ENCODE measurements at places on chromosomes 6 and 20.

DNA sequence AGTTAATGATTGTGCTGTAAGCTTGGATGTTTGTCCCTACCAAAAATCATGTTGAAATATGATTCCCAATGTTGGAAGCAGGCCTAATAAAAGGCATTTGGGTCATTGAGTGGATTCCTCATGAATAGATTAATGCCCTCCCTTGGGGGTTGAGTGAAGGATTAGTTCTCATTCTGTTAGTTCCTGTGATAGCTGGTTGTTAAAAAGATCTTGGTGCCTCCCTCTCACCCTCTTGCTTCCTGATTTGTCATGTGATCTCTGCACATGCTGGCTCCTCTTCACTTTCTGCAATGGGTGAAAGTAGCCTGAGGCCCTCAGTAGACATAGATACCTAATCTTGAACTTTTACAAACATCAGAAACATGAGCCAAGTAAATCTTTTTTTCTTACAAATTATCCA, 115.6 kb upstream of the HCRTR2 start:
- no peak for DNase-seq

DNA sequence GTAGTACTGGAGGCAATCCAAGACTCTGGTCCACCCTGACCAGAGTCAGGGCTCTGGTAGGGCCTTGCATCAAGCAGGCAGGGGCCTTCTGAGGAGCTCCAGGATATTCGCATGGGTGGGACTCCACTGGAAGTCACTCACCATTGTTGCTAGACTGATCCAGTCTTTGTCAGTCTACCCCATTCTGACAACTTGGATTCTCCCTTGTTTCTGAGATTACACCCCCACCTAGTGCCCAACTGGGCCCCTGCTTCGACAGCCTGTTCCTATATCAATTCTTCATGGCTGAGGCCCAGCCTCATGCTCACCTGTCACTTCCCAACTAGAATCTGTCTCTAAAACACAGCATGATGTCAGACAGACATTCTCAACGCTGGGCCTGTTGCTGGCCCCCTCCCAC, 5.2 kb downstream of the SLC35D3 start:
- DNase-seq = no peak

- no peak for DNase-seq
Measured at GRCh38 chr6:71621918-71622519, 264.3 kb upstream of the RIMS1 start.

GRCh38 chr6:1767481-1768246, 157.9 kb downstream of the FOXC1 start:
- no peak for DNase-seq

DNA sequence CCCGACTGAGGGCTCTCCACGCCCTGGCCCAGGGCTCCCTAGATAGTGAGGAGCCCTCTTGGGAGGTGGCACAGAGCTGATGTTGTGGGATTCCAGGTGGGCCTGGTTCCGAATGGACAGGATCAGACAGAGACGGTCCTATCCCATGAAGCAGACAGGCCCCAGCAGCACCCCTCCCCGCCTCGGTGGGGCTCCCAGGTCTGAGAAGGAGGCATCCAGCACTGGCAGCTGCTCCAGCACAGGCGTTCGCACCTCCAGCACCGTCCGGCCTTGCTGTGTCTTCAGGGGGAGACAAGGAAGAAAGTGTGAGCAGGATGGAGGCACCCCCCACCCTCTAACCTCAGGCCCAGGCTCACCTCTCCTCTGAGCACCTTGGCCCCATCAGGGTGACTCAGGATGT, 28.7 kb downstream of the COL11A2 start:
- DNase-seq = no peak

DNA sequence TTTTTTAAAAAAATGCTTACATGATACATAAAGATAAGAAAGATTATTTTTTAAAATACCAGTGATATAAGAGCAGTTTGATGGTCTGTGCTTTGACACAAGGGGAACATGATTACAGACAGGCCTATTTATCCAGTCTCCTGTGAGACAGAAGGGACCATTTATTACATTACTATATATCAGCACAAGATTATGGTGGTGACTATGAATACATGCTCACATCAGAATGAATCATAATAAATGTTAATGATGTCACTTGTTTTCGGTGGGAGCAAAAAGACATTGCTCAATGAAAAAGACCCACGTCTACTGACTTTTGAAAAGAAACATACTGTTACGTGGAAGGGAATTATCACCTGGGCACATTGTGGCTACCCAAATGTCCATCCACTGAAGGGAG, 455.1 kb downstream of the CDC5L start:
- DNase-seq = no peak

DNA sequence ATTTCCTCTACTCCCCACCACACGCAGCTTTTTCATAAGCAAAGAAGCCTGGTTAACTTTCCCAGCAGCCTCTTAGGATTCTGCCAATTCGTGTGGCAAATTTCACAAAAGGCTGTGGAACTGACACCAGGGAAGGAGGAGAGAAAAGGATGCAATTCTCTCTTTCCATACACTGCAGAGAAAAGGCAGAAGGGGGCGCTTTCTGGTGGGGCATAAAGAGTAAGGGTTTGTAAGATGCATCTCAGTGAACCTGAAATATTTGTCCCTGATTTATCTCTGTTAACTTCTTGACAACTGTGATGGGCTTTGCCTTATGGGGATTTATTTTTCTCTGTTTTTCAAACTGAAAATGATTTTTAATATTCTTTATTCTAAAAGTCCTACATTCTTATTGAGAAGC, 45.5 kb upstream of the GLP1R start:
- no peak for DNase-seq

GRCh38 chr6:46676604-46677313, 10.9 kb upstream of the TDRD6 start:
- no peak for DNase-seq

DNA sequence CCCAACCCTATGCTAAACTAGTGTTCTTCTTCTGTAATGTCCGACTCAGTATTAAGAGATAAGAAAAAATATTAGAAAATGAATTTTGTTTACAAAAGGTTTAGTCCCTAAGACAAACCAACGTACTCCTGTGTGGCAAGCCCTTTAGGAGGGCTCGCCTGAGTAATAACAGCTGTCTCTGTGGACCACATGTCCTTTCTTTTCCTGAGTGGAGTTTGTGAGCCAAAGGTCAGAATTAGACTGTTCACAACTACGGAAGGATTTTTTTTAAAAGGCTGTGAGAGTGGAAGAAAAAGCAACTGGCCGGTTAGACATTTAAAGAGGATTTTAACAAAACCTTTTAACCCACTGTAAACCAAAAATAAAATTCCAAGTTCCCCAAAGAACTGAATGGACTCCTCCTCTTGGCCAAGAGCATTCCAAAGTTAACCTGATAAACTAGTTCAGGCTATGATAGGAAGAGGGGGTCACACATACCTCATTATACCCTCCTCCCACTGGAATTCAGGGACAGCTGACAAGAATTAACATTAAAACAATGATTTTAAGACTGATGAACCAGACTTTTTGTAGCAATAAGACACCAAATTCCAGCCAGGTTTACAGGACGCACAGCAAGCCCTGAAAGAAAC, 43.5 kb downstream of the FAM184A start:
- DNase-seq = no peak
